ENCODE measurements at places on chromosomes 2 and 18. TPM values are rescaled to one million over a fixed set of nuclear protein-coding genes. Genes with fewer than 3 reads are reported as not detected.

GRCh38 chr2:129010262-129010661, 691.6 kb upstream of the HS6ST1 start:
- DNase-seq: no peak

The CRYBA2 gene
- not detected for total RNA-seq

GRCh38 chr2:135986507-135986906, 1.1 kb upstream of the DARS1 start:
- DNase-seq: no peak

DNA sequence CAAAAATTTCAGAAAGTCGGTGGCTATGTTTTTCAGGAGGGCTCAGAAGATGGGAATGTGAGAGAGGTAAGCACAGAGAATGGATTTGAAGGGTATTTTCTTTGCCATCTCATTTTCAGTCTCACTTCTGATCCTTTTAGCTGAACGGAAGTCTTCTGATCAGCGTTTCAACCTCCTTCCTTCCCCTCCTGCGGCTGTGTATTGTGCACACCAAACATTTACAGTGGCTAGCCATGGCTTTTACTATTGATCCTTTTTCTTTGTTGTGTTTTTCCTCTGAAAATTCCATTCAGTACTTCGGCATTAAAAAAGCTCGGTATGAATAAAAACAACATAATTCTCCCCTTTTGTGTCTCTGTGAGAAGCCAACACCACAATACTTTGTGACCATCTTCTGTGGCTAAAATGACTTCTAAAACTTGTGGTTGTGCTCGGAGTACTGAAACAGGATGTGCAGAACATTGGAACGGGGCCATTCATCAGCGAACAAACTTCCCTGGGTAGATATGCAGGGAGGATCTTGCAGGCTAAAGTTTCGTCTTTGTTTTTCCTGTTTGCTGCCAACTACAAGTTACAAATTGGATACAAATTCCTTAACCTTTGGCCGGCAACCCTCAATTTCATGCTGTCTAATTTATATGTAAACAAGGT, 260.8 kb upstream of the FAM98A start:
- DNase-seq: no peak

The CFAP53 gene
- total RNA-seq: not detected

DNA sequence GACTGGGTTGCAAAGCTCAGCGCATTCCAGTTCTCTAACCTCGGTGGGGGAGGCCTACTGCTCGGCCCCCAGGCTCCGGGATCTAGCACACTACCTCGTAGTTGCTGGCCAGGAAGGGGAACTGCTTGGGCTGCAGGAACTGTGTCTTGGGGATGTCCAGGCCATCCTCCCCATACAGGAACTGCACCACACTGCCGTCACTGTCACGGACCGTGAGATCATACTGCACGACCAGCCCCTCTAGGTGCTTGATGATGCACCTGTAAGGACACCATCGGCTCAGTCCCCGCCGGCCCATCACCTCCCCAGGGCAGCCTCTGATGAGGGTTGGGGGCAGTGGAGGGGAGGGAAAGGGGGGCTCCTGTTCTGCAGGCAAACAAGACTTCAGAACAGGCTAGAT, 61.6 kb downstream of the POLR1A start:
- DNase-seq: peak; percentile 49

The MC4R gene
- not detected for total RNA-seq

- DNase-seq: no peak
Observed at GRCh38 chr2:118055512-118056164, 32.6 kb upstream of the INSIG2 start.

- DNase-seq: peak; percentile 18
Observed at GRCh38 chr2:62382122-62382521, 123.9 kb downstream of the TMEM17 start.
